ENCODE measurements at places on chromosomes 1 and 21. TPM values are rescaled to one million over a fixed set of nuclear protein-coding genes. Genes with fewer than 3 reads are reported as not detected.

Gene CA14
- total RNA-seq = not detected

Gene SLC25A34
- total RNA-seq = 1.0 TPM

Gene CNN3
- 4.6 TPM for total RNA-seq

Gene BSND
- not detected for total RNA-seq

Gene GBP5
- total RNA-seq = 62.4 TPM

Gene CNIH4
- 39.6 TPM for total RNA-seq

Gene MTMR11
- total RNA-seq = 22.9 TPM

Gene ASCL5
- total RNA-seq = not detected

Gene C1QB
- total RNA-seq = 2.1 TPM

Gene MXRA8
- total RNA-seq = 1.6 TPM

Gene SLAMF8
- 0.84 TPM for total RNA-seq

Gene ARTN
- total RNA-seq = not detected

Gene COL11A1
- total RNA-seq = 0.10 TPM

Gene IFFO2
- total RNA-seq = 37.5 TPM

Gene RORC
- total RNA-seq = 1.7 TPM

Gene C8B
- not detected for total RNA-seq

Gene TNNI3K
- total RNA-seq = 0.94 TPM

Gene ERICH3
- total RNA-seq = under 0.01 TPM

Gene AADACL4
- not detected for total RNA-seq

Gene TTLL7
- 0.84 TPM for total RNA-seq

Gene OR2T35
- total RNA-seq = 0.42 TPM

Gene PCBP3
- 2.2 TPM for total RNA-seq

Gene RHBDL2
- total RNA-seq = not detected

Gene HP1BP3
- total RNA-seq = 279 TPM

Gene CYP4A22
- not detected for total RNA-seq

Gene TRIM67
- total RNA-seq = under 0.01 TPM

Gene CREB3L4
- total RNA-seq = 2.4 TPM

Gene TMCO4
- 11.1 TPM for total RNA-seq

Gene UBE2U
- not detected for total RNA-seq

Gene LAX1
- 11.9 TPM for total RNA-seq

Gene PADI3
- not detected for total RNA-seq

Gene SERPINC1
- 0.10 TPM for total RNA-seq

Gene RUNX3
- total RNA-seq = 76.4 TPM

Gene ELAPOR1
- 5.6 TPM for total RNA-seq

Gene CD5L
- not detected for total RNA-seq

Gene SYT2
- total RNA-seq = under 0.01 TPM

Gene CYP4A11
- not detected for total RNA-seq

Gene OR10Z1
- total RNA-seq = 0.31 TPM

Gene LCE6A
- total RNA-seq = not detected

Gene PLD5
- under 0.01 TPM for total RNA-seq

Measured in mononuclear cell (primary cell).